ENCODE measurements at places on chromosomes 1 and 21. TPM values are rescaled to one million over a fixed set of nuclear protein-coding genes. Genes with fewer than 3 reads are reported as not detected.

The FCRL2 gene
- not detected for total RNA-seq

The GPX7 gene
- 2.9 TPM for total RNA-seq

- no peak for DNase-seq
Measured at GRCh38 chr1:201074018-201074417, 38.2 kb downstream of the CACNA1S start.

DNA sequence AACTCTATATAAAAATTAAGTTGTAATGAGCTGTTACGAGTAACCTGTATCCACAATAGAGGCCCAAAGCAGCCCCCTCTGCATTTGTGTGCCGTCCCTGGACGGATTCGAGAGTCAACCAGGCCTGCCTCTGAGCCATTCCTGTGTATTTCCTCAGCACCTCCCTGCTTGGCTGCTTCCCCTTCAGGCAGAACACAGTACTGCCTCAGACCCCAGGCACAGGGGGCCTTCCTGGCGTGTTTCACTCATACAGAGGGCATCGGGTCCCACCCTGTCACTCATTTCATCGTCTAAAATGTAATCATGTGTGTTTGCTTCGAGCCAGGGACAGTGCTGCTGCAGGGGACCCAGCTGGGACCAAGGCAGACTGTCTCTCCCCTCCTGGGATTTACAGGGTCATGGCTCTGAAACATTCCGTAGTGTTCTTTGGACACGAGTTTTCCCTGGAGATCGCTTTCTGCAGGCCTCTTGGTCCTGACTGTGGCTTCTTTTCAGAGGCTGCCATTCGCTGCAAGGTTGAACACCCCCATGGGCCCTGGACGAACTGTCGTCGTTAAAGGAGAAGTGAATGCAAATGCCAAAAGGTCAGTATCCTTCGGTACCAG is 19.4 kb downstream of the LGALS8 start:
- DNase-seq: no peak

DNA sequence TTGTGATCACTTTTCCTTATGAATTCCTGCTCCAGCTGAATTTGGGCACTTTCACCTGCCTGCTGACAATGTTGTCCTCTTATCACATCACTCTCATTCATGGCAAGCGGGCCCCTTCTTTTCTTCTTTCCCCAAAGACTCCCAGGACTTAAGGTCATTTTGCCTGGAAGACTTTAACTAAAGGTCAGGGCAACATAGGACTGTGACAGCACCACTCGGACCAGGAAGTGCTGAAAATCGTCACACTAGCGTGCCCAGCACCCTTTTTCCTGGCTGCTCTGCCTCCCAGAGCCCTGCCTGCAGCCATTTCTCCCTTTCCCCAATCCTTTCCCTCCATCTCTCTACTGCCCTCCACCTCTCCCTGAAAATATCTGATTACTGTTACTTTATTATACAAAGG is 35.4 kb downstream of the CD34 start:
- DNase-seq: no peak

Data from foreskin keratinocyte (primary cell).